ENCODE measurements at places on chromosomes 7 and 10. TPM values are rescaled to one million over a fixed set of nuclear protein-coding genes. Genes with fewer than 3 reads are reported as not detected.

Gene SEMA3C
- total RNA-seq = 53.5 TPM

Gene UNCX
- not detected for total RNA-seq

- H3K4me1 ChIP-seq = no peaks in the 10 kb centered on the region
- no peaks in the 10 kb centered on the region for H3K36me3 ChIP-seq
- no peak overlapping the region for H3K4me3 ChIP-seq
- H3K27me3 ChIP-seq = no peaks in the 10 kb centered on the region
Observed at GRCh38 chr10:88505680-88506215, 77.4 kb downstream of the RNLS start.

DNA sequence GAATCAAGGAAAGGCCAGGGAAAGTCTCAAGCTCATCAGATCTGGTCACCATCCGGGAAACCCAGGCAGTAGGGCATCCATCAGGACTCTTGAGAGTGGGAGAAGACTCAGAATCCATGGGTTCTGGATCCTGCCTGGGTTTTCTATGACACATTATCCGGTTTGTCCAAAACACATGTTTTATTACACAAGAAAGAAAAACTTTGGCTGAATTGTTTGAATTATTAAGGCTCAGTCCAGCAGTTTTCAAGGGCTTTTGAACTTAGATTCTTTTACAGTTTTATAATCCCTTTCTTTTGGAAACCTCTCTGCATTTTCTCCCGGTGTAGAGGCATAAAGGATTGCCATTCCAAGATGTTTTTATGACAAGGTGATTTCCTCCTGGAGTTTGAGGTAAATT lies 528.5 kb upstream of the MGMT start:
- H3K27me3 ChIP-seq = no peaks in the 10 kb centered on the region
- no peak for DNase-seq
- H3K27ac ChIP-seq = no peak overlapping the region
- no peaks in the 10 kb centered on the region for H3K36me3 ChIP-seq
- H3K4me3 ChIP-seq = no peak overlapping the region

GRCh38 chr10:90779548-90779947 lies 78.3 kb downstream of the HTR7 start:
- H3K27ac ChIP-seq = no peak overlapping the region
- H3K4me1 ChIP-seq = no peaks in the 10 kb centered on the region
- H3K4me3 ChIP-seq = no peak overlapping the region

DNA sequence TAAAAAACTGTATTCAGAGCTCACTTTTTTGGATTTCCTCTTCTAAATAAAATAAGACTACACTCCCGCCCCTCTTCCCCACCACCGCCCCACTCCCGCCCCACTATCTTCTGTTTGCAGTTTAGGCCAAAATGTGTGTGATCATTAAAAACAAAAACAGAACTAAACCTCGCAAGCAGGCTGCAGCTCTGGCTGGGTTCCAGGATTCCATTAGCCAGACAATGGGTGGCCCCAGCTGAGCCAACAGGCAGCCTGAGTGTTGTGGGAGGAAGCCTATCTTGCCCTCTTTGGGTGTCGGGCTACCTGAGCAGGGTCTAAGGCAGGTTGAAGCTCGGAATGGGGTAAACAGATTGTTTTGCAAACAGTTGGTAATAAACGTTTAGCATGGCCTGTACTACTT lies 41.7 kb downstream of the ARL4A start:
- peaks cover 9% of the 10 kb centered on the region for H3K4me1 ChIP-seq
- H3K27ac ChIP-seq = no peak overlapping the region
- no peak for DNase-seq
- H3K27me3 ChIP-seq = no peaks in the 10 kb centered on the region
- H3K4me3 ChIP-seq = no peak overlapping the region

GRCh38 chr7:121395494-121395960 lies 581 bp downstream of the FAM3C start:
- peak; percentile 36 for DNase-seq
- peak overlapping the region; percentile 84 for H3K27ac ChIP-seq
- H3K4me1 ChIP-seq = peaks cover 16% of the 10 kb centered on the region
- H3K36me3 ChIP-seq = no peaks in the 10 kb centered on the region

Gene ASAH2
- 0.49 TPM for total RNA-seq

Gene KCND2
- total RNA-seq = not detected

Measured in upper lobe of left lung (tissue), 6 donors.